ENCODE measurements at places on chromosomes 16 and 17.

DNA sequence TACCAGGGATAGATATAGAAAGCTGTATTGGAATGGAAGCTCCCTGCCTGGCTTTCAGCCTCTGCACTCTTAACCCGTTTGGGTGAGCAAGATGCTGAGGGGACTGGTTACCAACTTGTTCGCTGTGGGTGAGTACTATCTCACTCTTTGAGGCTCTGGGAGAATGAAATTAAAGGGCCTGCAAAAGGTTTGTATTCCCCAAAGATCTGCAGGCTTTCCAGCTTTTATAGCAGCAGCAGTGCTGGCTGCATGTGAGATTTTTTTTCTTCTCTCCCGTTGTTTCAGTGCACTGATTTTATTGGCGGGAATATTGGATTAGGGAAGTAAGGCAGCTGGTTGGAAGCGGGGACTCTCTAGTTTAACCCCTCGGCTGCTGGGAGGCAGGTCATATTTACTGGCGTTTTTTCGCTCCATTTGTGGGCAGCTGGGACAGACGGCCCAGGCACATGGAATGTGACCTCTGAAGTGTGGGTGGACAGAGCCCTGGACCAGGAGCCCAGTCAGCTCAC, 30.9 kb downstream of the C17orf75 start:
- DNase-seq, result no peak

- DNase-seq, result no peak
Measured at GRCh38 chr16:49651226-49651625, 204.7 kb downstream of the ZNF423 start.

GRCh38 chr16:89216315-89217137, 977 bp upstream of the ZNF778 start:
- peak; percentile 80 for DNase-seq

GRCh38 chr17:35743626-35744328, 9.3 kb downstream of the GAS2L2 start:
- DNase-seq, result no peak

DNA sequence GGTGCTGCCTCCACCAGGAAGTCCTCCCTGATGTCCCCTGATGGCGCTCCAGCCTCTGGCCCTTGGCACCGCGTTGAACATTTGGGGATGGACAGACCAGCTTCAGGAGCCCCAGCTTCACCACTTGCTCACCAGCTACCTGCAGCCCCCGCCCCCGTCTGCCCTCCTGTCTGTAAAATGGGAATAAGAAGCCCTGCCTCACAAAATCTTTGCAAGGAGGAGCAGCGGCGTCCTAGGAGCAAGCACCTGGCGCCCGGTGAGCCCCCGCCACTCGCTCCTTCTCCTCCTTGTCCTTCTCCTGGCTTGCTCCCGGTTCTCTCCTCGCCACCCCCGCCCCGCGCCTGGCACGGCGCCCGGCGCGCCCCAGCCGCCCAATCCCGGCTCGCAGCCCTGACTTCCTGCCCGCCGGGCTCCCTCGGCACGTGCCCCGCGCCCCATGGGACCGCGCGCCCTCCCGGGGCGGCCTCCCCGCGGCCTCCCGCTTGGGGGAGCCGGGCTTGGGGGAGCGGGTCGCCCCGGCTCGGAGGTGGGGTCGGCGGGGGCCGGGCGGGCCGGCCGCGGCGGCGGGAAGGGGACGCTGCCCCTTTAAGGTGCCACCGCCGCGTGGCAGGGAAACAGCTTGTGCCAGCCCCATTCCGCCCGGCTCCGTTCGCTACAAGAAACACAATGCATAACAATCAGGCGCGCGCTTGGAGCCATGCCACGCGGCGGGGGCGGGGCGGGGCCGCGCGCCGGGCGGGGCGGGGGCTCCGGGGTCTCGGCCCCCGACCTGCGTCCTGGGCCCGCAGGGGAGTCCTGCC, 9.1 kb upstream of the PPP1R1B start:
- DNase-seq, result peak; percentile 62

Data from activated naive CD8-positive, alpha-beta T cell treated with anti-CD3 and anti-CD28 coated beads for 36 hours (primary cell).